Stimulated activated CD4-positive, alpha-beta T cell treated with anti-CD3 and anti-CD28 coated beads, Interleukin-1b, Interleukin-23, amount 100 ng/mL, for 1 hour (primary cell): ENCODE measurements at places on chromosomes 7 and 10.

GRCh38 chr10:4691776-4692175 is 134.2 kb upstream of the AKR1E2 start:
- DNase-seq, result no peak

GRCh38 chr7:133478591-133479135 is 225.8 kb downstream of the EXOC4 start:
- DNase-seq, result no peak

DNA sequence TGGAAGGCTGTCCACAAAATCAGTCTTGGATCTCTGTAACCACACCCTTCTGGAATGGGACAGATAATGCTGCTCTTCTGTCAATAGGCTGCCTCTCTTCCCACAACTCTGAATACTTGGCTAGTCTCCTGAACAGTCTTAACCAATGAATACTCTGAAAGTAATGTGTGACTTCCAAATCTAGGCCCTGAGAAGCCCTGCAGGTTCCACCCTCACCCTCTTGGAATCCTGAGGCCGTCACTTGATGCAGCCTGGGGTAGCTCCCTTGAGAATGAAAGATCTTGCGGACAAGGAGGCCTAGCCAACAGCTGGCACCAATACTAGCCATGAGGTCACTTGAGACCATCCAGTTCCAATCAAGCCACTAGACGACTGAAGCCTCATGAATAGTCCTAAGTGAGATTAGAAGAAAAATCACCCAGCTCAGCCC is 109.2 kb downstream of the ARHGAP12 start:
- DNase-seq, result no peak

DNA sequence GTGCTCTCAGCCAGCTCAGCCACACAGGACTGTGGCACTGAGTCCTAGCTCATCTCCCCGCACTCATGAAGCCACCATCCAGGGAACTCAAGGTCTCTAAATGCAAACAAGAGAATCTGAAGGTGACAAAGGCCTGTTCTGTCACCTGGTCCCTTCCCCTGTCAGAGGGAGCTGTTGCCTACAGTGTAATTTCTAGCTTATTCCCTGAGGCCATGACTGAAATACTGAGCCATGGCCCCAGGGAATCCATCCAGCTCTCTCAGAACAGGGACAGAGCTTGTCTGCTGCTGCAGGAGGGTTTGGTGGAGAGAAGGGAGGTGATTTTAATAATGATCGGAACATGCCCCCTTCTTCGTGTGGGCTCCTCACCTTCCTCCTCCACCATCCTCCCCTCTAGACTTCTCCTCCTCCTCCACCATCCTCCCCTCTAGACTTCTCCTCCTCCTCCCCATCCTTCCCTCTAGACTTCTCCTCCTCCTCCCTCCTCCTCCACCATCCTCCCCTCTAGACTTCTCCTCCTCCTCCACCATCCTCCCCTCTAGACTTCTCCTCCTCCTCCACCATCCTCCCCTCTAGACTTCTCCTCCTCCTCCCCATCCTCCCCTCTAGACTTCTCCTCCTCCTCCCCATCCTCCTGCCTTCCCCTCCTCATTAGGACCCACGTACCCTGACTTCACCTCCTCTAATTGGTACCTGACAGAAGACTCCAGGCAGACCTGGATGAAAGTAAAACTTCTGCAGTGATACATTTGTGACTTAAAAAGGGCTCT is 338.0 kb upstream of the MKI67 start:
- no peak for DNase-seq

DNA sequence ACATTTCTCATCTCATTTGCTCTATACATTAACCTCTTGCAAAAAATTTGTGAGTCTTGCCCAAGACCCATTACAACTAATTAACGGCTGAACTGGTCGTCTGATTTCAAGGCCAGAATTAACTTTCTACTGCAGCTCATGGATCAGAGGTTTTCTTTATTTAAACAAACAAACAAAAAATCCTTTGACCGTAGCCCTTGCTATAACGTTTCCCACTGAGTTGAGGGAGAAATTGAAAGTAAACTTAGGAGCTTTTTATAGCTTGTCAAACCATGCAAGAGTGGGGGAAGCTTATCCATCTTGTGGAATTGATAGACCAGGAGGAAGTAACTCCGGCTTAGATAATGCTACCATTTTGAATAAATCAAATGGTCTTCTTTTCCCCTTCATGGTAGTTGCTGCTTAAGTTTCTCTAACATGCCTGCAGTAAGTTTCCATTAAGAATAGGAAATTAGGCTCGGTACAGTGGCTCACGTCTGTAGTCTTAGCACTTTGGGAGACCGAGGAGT is 3.3 kb downstream of the SRGN start:
- no peak for DNase-seq

GRCh38 chr7:137245186-137245585 is 98.3 kb downstream of the PTN start:
- DNase-seq, result no peak

- DNase-seq, result no peak
These were observed 148.1 kb downstream of the SUGCT start for GRCh38 chr7:40282858-40283257.
